ENCODE measurements at places on chromosomes 6 and 20.

DNA sequence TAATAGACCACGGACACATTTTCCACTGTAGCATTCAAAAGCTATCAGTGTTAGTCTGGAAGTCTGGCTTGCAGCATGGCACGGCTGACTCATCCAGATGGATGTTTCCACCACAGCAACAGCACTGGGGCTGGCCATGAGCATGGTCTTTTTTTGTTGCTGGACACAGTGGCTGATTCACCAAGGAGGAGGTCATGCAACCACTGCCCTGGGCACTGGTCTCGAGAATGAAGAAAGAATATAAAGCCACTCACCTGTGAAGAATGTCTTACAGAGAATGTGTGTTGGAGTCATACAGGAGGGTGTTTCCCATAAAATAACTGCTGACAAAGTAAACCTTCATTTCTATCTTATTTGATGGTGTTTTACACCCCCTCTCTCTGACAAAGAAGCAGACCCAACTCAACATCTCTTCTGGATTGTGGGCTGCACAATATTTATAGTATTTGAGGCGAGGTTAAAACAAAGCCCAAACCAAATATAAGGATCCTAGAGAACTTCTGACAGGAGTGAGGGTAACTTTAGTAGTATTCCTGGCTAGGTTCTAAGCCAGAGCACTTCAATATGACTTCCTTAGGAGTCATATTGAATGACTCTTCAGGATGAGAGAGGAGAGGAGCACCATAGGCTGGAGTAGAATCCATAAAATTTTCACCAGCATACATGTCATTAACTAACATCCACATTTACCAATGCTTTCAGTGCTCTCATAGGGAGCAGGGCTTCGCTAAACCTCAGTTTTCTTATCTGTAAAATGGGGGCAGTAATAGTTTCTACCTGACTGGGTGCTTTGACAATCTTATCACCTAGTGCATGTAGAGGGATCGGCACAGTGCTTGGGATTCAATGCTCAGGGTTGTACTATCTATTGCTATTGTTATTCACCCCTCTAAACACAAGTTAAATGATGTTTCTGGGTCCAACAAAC, 121.4 kb downstream of the KIF13A start:
- DNase-seq = no peak

DNA sequence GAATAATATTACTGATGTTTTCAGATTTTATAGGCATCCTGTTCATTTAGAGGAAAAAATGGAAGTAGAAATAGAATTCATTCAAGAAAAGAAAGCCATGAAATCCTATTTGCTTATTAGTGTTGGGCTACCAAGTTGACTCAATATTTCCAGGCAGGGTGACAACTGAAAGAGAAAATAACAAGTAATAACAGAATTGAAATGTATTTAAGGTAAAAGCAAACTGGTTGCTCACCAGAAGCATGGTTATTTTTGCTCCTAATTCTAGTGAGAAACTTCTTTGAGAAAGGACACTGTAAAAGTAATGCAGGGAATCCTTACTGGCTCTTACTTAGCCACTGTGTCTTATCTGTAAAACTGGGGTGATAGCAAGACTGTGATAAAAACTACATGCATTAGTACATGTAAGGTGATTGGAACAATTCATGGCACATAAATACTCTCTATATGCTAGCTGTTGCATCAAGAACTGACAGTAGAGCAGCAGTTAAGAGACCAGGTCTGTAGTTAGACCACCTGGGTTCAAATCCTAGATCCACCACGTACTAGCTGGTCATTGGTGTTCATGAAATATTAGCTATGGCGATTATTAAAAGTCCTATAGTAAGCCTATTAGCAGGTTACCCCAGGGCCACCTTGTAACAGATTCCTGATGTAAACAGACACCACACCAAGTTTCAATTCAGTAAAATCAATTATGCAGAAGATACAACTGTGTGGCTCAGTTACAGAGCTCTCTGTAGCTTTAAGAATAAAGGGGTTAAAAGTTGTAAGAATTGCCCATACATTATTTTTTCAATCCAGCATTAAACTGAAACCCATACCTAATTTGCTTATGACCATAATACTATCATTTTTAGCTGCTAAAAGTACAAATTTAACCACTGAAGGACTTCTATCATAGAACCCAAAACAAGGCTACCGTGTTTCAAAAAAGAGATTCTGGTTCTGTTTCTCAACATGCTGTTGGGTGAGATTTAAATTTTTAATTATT, 159.2 kb upstream of the COL21A1 start:
- no peak for DNase-seq

DNA sequence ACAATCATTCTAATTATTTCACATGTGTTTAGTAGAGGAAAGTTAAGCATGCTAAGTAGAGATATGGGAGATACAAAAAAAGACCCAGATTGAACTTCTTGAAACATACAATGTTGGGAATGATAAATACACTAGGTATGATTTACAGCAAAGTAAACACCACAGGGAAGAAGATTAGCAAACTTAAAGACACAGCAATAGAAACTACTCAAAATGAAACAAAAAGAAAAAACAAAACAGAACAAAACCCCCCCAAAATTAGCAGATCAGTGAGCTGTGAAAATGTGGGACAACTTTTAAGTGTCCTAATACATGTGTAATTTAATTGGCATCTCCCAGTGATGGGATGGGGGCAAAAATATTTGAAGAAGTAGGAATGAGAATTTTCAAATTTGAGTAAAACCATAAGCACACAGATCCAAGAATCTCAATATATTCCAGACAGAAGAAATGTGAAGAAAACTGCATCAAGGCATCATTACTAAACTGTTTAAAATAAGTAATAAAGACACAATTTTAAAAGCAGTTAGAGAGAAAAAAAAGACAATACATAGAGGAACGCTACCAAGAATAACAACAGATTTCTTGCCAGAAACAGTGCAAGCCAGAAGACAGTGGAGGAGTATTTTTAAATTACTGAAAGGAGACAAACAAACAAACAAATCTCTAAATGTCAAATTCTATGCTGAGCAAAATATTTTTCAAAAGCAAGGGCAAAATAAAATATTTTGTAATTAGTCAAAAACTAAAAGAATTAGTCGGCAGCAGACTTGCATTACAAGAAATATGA, 473.7 kb downstream of the QKI start:
- no peak for DNase-seq

GRCh38 chr6:107116328-107116892, 1.1 kb upstream of the BEND3 start:
- peak; percentile 51 for DNase-seq

DNA sequence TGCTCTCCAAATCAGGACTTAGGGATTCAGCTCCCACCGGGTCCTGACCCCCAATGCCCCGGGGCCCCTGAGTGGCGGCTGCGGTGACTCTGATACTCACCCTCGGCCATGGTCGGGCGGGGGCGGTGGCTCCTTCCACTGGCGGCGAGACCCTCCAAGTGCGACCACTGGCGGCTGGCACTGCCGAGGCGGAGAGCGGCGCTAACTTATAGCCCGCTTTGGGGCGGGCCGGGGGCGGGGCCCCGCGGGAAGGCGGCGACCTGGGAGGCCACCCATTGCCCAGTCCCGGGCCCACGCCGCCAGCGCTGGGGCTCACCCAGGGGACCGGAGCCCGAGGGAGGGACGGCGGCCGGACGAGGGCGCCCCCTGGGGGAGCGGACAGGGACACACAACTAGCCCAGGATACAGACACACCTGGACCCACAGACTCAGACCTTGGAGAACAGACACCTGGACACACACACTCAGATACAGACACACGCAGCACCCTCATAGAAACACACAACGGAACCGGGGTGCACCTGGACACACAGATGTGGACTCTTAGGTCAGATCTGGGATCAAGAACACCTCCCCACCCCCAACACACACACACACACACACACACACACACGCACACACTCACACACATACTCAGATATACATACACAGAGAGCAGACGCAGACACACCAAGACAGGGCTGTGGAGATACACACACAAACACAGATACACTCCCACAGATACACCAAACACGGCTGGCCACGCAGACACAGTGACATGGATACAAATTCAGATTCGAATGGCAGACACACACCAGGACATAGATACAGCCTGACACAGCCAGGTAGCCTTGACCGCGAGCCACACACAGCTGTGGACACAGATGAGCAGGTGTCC, at the start of gene TGM2:
Gene TGM2 (minus strand): TSS at position 182 of the 877 bp plus-strand sequence. CDS start 72 bp downstream, at position 110.
- peak; percentile 46 for DNase-seq

DNA sequence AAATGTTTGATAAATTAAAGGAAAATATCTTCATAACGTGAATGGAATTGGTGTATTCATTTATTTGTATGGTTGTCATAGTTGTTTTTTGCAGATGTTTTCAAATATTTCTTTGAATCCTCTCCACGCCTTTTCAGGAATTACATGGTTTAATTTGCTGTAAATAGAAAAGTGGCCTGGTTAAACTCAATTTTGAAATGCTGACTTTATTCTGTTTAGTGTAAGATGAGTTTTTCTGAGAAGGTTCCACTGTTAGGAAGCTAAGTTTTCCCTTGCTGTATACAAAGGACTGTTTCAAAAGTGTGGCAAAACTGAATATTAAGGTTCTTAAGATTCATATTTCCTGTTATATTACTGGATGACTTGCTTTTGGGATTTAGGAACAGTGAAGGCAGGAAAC, 503 bp upstream of the ZC2HC1B start:
- DNase-seq = no peak

DNA sequence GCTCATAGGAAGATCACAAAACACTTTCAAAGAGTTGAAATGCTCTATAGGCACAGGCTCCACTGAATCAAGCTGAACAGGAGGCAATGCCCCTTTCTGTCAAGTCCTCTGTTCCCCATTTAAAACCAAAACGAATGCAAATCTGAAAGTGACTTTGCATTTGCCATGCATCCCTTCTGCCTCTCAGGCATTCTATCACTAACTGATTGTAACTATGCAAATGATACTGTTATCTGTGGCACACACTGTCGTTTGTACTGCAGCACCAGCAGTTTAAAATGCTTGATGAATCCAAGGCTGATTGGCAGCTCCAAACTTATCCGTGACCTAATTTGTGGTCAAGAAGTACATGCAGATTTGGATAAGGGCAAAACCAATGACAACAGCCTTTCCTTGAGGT, 1067.5 kb upstream of the MAP3K7 start:
- no peak for DNase-seq

DNA sequence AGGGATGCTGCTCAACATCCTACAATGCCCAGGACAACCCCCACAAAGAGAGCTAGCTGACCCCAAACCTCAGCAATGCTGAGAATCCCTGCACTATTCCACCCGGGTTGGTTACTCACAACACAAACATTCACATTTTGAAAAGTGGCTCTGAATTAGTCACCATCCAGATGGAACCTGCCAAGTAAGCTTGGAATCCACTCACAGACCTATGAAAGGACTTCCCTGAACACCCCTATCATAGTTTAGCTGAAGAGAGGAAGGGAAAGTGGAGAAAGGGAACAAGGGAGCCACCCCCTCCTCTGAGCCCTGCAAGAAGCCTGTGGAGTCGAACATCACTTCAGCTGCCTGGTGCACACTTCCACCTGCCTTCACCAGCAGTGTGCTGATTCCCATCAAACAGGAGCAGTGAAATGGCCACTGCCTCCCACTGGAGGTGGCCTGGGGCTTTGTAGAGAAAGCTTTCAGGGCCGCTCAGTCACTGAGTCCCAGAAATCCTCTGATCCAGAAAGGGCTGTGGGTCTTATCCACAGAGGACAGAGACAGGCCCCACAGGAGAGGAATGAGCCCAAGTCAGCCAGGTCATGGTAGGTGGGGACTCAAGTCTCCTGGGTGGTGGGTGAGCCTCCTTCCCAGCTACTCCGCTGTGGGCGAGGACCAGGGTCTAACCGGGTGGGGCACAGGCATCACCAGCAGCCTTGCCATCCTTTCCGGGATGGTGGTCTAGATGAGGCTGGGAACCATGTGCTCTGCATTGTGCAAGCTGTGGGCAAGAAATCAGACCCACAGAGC, 203.7 kb downstream of the SYNDIG1 start:
- no peak for DNase-seq

- DNase-seq = no peak
These were observed 8.3 kb downstream of the CD109 start for GRCh38 chr6:73704260-73704659.

GRCh38 chr6:132261354-132261753, 139.9 kb downstream of the MOXD1 start:
- no peak for DNase-seq

DNA sequence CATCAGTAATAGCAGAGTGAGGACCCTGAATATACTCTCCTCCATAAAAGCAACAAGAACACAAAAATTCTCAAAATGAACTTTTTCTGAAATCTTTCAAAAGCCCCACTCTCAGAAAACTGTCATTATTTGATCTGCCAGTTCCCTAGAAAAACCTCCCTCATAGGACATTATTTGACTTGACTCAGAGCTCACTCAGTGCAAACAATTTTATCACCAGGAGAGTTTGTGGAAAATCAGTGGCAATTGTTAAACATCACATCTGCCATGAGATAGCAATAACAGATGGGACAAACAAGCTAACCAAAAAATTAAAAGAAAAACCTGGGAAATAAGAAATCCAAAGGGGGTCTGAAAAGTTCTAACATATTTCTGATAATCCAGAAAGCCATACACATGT, 100.0 kb downstream of the ATG5 start:
- no peak for DNase-seq

DNA sequence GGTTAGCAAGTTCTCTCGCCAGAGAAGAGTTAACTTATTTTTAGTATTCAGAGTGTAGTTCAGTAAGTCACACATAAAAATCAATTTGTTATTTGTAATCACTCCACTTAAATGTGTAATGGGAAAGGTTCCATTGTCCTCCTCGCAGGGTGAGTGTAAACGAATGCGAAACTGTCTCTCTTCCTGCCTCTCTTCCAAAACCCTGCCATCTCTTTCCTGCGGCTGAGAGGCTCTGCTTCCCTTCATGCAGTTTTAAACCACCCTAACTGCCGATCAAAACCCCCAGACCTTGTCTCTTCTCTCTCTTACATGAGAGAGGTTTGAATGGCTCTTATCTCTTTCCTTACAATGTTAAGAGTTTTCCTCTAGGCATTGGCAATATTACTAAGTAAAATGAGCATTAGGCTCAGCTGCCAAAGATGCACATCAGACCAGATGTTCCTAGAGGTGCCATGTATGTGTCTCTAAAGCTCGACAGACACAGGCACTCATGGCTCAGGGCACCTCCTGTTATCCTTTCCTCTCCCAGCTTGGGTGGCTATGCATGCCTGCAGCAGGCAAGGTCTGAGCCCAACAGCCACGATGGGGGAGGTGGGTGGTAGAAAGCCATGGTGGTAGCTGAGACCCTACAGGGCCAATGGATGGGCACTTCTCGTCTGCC, 91.2 kb downstream of the JARID2 start:
- no peak for DNase-seq

Data from HL-60 (cell line).